Stimulated activated CD4-positive, alpha-beta T cell treated with anti-CD3 and anti-CD28 coated beads, Interleukin-1b, Interleukin-23, amount 100 ng/mL, for 1 hour (primary cell): ENCODE measurements at places on chromosomes 7 and 10.

GRCh38 chr7:133376514-133376913, 123.6 kb downstream of the EXOC4 start:
- DNase-seq = no peak

- no peak for DNase-seq
Measured at GRCh38 chr7:106524690-106525059, 136.3 kb downstream of the CCDC71L start.

GRCh38 chr10:117075064-117075463, 63.0 kb downstream of the VAX1 start:
- no peak for DNase-seq

- no peak for DNase-seq
Measured at GRCh38 chr10:70101668-70102067, 31.0 kb downstream of the AIFM2 start.

GRCh38 chr10:128500642-128501041, 374.4 kb upstream of the MKI67 start:
- no peak for DNase-seq

- DNase-seq = no peak
Measured at GRCh38 chr7:157436076-157436475, 99.3 kb downstream of the DNAJB6 start.

DNA sequence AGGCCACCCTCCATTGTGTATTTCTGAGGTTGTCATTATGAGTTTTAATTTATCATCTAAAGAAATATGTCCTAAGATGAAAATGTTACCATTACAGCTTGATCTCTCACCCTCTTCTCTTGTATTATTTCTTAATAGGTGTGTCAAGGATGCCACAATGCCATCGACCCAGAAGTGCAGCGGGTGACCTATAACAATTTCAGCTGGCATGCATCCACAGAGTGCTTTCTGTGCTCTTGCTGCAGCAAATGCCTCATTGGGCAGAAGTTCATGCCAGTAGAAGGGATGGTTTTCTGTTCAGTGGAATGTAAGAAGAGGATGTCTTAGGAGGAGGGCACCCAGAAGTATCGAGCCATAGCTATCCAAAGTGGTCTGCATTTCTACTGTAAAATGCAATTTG, 46.8 kb downstream of the TES start:
- DNase-seq = no peak

- no peak for DNase-seq
Measured at GRCh38 chr10:107701943-107702342, 537.4 kb upstream of the SORCS1 start.

GRCh38 chr7:122691569-122692235, 7.2 kb downstream of the RNF133 start:
- DNase-seq = no peak

GRCh38 chr10:3197348-3198003, 24.9 kb upstream of the PITRM1 start:
- peak; percentile 24 for DNase-seq

DNA sequence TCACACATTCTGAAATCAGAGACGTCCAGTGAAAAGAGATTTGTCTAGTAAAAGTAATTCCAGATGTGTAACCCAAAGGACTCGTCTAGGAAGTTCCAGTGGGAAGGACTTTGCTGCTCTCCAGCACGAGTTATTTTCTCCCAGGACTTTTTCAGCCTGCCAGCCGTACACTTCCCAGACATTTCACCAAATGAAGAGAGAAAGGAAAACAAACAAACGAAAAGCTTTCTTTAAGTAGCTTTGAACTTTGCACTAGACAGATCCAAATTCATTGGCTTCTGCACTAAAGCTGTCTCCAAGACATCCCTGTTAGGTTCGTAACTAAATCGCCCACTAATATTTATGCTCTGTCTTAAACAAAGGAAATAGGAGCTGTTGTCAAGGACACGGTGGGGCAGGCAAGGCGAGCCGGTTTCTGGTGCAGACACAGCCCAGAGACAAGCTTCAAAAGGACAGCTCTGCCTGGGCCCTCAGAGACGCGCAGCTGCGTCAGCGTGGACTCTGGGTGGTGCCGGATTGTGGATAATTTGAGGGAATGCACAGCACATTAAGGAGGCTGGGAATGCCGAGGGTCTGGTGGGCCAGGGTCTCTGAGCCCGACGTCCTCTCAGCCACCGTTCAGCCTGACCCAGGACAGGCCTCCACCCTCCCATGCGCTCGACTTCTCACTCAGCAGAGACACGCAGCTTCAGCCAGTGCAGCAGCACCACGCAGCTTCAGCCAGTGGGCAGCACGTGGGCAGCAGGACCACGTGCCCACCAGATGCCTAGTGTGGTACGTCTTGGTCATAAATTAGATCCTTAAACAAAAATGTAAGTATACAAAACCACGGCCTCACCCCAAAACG, 64.1 kb upstream of the INSIG1 start:
- no peak for DNase-seq

DNA sequence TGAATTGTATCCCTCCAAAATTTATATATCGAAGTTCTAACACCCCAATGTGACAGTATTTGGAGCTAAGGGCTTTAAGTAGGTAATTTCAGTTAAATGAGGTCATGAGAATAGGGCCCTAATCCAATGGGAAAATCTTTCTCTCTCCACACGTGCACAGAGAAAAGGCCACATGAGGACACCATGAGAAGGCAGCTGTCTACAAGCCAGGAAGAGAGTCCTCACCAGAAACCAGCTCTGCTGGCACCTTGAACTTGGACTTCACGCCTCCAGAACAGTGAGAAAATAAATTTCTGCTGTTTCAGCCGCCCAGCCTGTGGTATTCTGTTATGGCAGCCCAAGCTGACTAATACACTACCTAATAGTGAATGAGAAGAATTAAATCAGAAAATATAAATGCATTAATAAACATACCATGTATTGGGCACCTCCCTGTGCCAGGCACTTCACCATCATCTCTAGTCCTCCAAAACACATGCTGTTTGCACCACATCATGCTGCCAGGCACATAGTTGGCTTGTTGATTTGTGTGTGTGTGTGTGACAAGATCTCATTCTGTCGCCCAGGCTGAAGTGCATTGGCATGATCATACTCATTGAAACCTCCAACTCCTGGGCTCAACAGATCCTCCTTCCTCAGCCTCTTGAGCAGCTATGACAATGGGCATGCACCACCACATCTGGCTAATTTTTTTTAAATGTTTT, 9.1 kb upstream of the TOMM7 start:
- no peak for DNase-seq

GRCh38 chr7:72492461-72493065, 80.4 kb upstream of the CALN1 start:
- DNase-seq = no peak

DNA sequence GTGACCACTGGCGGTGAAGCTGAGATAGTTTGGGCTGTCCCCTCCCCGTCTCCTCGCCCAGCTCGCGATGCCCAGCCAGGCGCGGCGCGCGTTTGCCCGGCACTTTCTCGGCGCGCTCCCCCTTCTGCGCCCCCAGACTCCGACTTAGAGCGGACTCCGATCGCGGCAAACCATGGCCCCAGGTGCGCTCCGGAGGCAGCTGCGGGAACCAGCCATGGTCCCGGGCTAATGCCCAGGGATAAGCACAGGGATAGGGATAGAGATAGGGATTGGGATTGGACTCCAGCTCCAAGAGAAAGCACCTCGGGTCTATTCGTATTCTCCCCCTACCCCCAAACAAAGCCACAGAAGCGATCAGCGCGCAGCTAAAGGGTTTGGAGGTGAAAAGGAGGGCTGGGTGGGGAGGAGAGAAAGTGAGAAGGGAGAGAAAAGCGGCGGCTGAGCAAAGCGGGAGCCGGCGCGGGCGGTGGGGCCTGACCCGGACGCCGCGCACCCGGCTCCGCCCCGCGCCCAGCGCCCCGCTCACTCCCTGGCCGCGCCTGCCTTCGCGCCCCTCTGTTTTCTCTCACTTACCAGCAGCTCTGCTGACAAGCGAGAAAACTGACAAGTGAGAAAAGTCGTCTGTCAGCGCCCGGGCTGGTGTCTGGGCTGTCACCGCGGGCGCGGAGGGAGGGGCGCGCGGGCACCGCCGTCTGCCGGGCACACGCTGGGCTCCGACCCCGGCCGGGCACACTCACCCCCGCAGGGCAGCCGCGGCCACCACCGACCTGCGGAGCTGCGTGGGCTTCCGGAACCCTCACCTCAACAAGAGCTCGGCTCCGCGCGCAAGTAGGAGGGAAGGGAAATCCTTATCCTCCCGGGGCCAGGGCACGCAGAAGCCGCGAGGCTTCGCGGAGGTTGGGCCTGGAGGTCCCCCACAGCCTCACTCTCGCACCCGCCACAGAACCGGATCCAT, at the start of gene PDE1C:
Gene PDE1C, minus strand, starts transcription at position 2 of the 955 bp plus-strand sequence.
- no peak for DNase-seq

DNA sequence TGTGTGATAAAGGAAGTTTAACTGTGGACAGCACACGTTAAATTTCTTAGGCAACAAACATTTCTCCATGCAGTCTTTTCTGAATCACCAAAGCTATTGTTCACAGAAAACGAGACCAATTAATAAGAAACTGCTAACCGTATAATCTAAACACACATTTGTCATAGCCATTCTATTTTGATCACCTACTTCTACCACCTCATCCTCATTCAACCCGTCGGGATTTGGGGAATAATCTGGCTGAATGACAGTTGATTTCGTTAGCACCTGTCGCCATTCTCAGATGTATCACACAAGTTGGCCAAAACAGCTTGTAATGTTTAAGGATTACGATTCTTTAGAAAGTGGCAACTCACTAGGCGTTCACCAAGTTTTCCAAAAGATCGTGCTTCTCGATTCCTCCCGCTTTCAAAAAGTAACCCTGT, 1.2 kb downstream of the EZH2 start:
- DNase-seq = no peak

DNA sequence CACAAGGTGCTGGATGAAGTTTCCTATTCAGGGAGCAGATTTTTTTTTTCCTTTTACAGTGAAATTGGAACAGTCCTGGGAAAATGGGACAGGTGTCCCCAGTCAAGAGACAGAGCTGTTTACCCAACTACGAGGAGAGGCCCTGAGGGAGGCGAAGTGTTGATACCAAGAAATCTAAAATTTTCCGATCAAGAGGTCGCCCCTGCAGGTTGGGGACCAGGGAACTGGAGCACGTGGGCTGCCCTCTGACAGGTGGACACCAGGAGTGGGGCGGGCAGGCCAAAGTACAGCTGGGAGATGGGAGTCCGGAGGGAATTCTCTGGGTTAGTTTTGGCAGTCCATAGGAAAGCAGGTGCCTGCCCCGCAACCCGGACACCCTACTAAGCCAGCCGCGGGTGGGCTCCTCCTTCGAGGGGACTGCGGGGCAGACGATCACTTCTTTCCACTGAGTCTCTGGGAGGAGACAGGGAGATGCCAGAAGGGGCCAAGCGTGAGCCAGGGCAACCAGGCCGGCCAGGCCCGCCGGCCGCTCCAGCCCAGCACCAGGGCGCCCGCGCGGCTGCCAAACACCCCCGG, 965 bp upstream of the CAMK1D start:
- DNase-seq = no peak
